ENCODE measurements at places on chromosomes 1 and 21.

- no peaks in the 10 kb centered on the region for H3K36me3 ChIP-seq
- H3K27me3 ChIP-seq: no peaks in the 10 kb centered on the region
- H3K4me3 ChIP-seq: no peak overlapping the region
- no peak overlapping the region for H3K27ac ChIP-seq
- H3K4me1 ChIP-seq: no peaks in the 10 kb centered on the region
Measured at GRCh38 chr1:75901371-75901770, 30.8 kb downstream of the ASB17 start.

DNA sequence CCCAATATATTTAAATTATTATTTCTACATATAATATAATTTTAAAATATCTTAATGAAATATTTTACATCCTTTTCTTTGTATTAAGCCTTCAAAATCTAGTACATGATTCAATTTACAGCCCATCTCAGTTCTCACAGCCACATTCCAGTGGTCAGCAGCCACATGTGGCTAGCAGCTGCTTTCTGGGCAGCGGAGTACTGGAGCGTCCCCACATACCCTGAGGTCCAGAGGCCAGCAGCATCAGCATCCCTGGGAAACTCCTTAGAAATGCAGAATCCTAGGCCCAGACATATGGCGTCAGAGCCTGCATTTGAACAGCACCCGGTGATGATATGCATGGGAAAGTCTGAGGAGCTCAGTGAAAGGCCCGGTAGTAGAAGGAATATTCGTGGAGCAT, 8.6 kb upstream of the LHX4 start:
- no peak for DNase-seq
- H3K4me3 ChIP-seq: no peak overlapping the region
- no peak overlapping the region for H3K27ac ChIP-seq
- no peaks in the 10 kb centered on the region for H3K36me3 ChIP-seq
- no peaks in the 10 kb centered on the region for H3K4me1 ChIP-seq
- H3K27me3 ChIP-seq: peaks cover 47% of the 10 kb centered on the region

GRCh38 chr1:239735111-239735510, 348.7 kb downstream of the CHRM3 start:
- no peaks in the 10 kb centered on the region for H3K27me3 ChIP-seq
- no peak overlapping the region for H3K27ac ChIP-seq
- no peaks in the 10 kb centered on the region for H3K36me3 ChIP-seq

DNA sequence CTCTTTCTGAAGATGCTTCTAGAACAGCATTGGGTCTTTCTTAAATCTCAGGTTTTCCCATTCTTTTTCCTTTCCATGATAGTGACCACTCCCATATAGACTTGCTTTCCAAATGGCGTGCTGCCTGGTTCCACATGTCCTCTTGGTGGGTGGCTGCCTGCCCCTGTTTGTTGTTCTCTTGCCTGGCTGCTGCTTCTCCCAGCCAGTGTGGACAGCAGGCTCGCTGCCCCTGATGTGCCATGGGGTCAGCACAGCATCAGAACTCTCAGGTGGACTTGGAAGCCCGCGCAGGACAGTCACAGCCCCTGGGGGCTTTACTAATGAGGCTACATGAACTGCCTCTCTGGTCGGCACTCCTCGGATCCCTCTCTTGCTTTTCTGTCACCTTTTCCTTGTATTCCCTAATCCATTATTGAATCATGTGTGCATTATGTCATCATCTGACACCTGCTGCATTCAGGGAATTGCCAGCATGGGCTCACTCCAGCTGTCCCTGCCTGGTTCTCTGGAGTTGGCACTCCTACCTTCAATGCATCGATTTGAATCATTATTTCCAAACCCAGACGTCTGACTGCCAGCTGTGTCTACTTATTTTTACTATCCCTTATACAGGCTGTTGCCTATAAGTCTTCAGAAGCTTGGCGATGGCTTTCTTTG, 100.5 kb upstream of the COA6 start:
- no peak for DNase-seq
- no peaks in the 10 kb centered on the region for H3K27me3 ChIP-seq
- no peaks in the 10 kb centered on the region for H3K36me3 ChIP-seq
- H3K4me3 ChIP-seq: no peak overlapping the region
- no peak overlapping the region for H3K27ac ChIP-seq

- DNase-seq: peak; percentile 3
- no peaks in the 10 kb centered on the region for H3K36me3 ChIP-seq
- peaks cover 6% of the 10 kb centered on the region for H3K27me3 ChIP-seq
- no peak overlapping the region for H3K4me3 ChIP-seq
- no peak overlapping the region for H3K27ac ChIP-seq
Measured at GRCh38 chr21:37550618-37551330, 184.2 kb downstream of the DYRK1A start.

GRCh38 chr1:193457676-193458075, 271.3 kb upstream of the B3GALT2 start:
- no peak overlapping the region for H3K4me3 ChIP-seq
- H3K27ac ChIP-seq: no peak overlapping the region
- no peaks in the 10 kb centered on the region for H3K36me3 ChIP-seq
- H3K4me1 ChIP-seq: no peaks in the 10 kb centered on the region

DNA sequence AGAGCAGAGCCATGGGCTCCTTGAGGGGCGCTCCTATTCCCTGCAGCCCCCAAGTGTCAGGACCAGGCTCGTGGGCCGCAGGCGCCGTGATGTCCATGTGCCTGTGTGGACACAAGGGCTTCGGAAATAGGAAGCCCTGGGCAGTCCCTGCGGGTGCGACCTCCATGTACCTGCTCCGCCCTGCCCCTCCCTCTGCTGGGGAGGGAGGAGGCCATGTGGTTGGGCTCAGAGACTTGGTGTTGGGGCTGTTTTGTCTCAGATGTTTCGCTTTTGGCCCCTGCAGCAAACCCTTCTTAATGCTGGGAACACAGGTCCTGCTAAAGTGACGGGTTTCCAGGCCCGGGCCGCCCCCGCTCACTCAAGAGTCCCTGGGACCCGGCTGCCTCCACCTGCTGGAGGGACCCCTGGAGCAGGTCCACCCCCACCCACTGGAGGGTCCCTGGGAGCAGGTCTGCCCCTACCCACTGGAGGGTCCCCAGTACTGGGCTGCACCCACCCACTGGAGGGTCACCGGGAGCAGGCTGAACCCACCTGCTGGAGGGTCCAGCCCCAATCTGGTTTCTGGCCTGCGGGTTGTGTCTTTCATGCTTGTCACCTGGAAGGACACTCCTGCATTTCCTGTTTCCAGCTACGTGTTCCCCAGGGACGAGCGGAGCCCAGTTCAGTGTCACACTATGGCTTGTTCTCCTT, 156.5 kb downstream of the PEX14 start:
- H3K4me3 ChIP-seq: no peak overlapping the region
- peaks cover 21% of the 10 kb centered on the region for H3K4me1 ChIP-seq
- peak; percentile 82 for DNase-seq
- no peaks in the 10 kb centered on the region for H3K36me3 ChIP-seq

- no peaks in the 10 kb centered on the region for H3K36me3 ChIP-seq
- peak overlapping the region; percentile 5 for H3K27ac ChIP-seq
- H3K4me3 ChIP-seq: no peak overlapping the region
- H3K4me1 ChIP-seq: peaks cover 24% of the 10 kb centered on the region
- DNase-seq: no peak
Measured at GRCh38 chr1:185375583-185375982, 58.5 kb upstream of the IVNS1ABP start.

- no peak overlapping the region for H3K27ac ChIP-seq
- H3K4me1 ChIP-seq: no peaks in the 10 kb centered on the region
- H3K27me3 ChIP-seq: no peaks in the 10 kb centered on the region
- DNase-seq: no peak
- H3K36me3 ChIP-seq: no peaks in the 10 kb centered on the region
- H3K4me3 ChIP-seq: no peak overlapping the region
Measured at GRCh38 chr1:181737056-181737455, 253.7 kb downstream of the CACNA1E start.

DNA sequence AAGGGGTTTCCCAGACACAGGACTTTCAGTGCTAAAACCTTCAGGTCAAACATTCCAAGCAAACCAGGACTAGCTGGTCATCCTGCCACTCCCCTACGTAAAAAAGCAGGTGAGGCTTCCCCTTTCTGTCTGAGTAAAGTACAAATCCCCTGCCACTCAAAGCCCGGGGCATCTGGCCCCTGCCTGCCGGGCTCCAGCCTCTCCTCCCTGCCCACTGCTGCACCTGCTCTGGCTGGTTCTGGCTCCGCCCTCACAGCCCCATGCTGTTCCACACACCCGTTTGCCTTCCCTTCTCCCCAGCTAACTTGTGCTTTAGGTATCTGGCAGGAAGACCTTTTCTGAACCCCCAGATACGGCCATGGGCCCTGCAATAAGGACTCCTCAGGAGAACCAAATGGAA, 23.3 kb upstream of the S100A7 start:
- no peak overlapping the region for H3K4me3 ChIP-seq
- no peak overlapping the region for H3K27ac ChIP-seq
- H3K36me3 ChIP-seq: no peaks in the 10 kb centered on the region
- H3K27me3 ChIP-seq: peaks cover 46% of the 10 kb centered on the region

GRCh38 chr1:168287237-168287664, 6.6 kb downstream of the TBX19 start:
- no peaks in the 10 kb centered on the region for H3K36me3 ChIP-seq
- H3K4me1 ChIP-seq: peaks cover 7% of the 10 kb centered on the region
- H3K27me3 ChIP-seq: no peaks in the 10 kb centered on the region

DNA sequence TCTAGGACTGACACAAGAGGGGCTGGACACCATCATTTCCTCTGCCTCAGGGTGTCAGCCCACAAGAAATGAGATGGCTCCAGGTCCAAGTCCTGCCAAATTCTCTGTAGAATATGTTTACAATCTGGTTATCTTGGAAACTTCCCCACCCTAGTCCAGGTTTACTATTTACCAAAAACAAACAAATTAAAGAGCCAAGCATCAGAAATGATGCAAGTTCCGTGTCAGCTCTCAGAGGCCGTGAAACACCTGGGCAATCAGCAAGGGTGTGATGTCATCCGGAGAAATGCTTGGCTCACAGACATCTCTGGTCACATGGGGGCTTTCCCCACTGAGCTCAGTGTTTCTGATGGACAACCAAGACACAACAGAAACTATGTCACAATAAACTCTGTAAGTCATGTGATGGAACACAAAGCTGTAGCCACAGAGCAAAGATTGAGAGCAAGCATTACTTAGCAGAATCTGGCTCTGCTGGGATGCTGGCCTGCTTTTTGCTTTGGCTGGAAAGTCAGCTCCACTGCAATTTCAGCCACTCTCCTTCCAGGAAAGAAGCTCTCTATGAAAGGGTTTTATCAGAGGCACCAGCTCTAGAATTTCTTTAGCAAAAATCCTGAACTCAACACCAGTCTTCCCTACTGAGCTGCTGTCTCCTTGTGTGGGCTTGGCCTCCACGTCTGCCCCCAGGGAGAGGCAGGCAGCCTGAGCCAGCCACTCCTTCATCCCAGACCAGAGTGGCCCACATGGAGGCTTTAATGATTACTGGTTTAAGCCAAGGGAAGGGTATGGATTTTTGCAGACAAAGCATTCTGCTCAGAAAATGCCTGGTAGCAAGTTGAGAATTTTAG, 55.9 kb downstream of the NENF start:
- no peaks in the 10 kb centered on the region for H3K36me3 ChIP-seq
- no peak for DNase-seq
- peaks cover 21% of the 10 kb centered on the region for H3K4me1 ChIP-seq
- no peaks in the 10 kb centered on the region for H3K27me3 ChIP-seq

GRCh38 chr1:16484931-16485330, 29.2 kb downstream of the RNU1-1 start:
- no peak for DNase-seq
- H3K27me3 ChIP-seq: no peaks in the 10 kb centered on the region
- peaks cover 2% of the 10 kb centered on the region for H3K36me3 ChIP-seq
- H3K27ac ChIP-seq: no peak overlapping the region
- H3K4me3 ChIP-seq: no peak overlapping the region

DNA sequence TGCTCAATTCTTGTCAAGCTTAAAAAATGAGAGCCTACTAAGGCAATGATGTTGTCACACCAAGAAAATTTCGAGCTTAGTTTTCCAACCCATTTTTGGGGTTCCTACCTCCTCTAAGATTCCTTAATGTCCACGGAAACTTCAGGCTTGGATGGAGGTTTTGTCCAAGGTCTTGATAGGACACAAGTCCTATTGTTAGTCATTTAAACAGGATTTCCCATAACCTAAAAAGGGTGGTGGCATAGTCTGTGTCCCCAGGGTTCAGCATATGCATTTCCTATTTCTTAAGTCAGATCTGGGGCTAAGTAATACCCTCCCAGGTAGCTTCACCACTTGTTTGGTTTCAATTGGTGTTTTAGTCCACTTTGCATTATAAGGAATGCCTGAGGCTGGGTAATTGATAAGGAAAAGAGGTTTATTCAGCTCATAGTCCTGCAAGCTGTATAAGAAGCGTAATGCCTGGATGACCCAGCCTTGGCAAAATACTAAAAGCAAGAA, 10.9 kb upstream of the PADI2 start:
- H3K27ac ChIP-seq: peak overlapping the region; percentile 45
- H3K4me1 ChIP-seq: peaks cover 26% of the 10 kb centered on the region
- no peaks in the 10 kb centered on the region for H3K36me3 ChIP-seq
- H3K27me3 ChIP-seq: no peaks in the 10 kb centered on the region
- H3K4me3 ChIP-seq: no peak overlapping the region

DNA sequence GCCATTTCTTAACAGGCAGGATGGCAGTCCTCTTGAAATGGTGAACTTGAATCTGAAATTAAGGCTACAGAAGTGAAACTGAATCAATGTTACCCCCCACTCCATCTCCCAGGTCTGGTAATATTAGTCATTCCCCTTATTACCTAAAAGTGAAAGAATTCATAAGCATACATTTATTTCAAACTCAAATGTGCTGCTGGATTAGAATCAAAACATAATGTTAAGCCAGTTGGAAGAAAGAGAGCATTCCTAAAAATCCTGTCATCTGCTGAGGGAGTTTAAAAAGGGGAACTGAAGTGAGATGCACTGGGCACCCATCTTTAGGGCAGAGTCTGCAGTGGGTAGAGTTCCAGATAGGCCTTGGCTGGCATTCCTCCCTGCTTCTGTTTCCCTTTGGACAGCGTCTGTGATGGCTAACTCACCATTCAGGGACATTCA, 17.4 kb downstream of the KIAA0319L start:
- peaks cover 4% of the 10 kb centered on the region for H3K36me3 ChIP-seq
- H3K4me1 ChIP-seq: peaks cover 48% of the 10 kb centered on the region
- peak; percentile 77 for DNase-seq

GRCh38 chr1:247400685-247401084, 15.3 kb upstream of the NLRP3 start:
- H3K4me3 ChIP-seq: no peak overlapping the region
- DNase-seq: no peak
- H3K36me3 ChIP-seq: no peaks in the 10 kb centered on the region
- no peak overlapping the region for H3K27ac ChIP-seq

DNA sequence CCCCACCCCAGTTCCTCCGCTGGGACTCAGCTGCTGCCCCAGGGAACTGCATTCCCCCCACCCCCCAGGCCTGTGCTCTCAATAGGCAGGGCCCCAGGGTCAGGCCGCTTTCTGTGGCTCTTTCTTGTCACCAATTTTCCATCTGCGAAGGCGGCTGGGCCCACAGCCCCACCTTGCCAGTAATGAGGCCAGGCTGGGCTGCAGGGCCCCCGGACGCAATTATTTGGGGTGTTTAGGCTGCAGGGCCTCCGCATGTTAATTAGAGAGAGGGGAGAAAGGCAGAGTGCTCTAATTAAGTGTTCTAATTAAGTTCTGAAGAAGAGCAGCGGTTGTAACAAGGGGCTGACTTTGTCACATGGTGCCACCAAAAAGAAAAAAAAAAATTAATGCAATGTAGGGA, 71.8 kb downstream of the EPHB2 start:
- H3K36me3 ChIP-seq: no peaks in the 10 kb centered on the region
- no peak for DNase-seq

GRCh38 chr1:153907134-153907533, 15.6 kb downstream of the GATAD2B start:
- peaks cover 15% of the 10 kb centered on the region for H3K4me1 ChIP-seq
- H3K4me3 ChIP-seq: no peak overlapping the region
- no peak for DNase-seq
- H3K27ac ChIP-seq: no peak overlapping the region

Data from osteoblast (primary cell).